Testis (tissue), 5 donors: ENCODE measurements at places on chromosomes 3 and 15. TPM values are rescaled to one million over a fixed set of nuclear protein-coding genes. Genes with fewer than 3 reads are reported as not detected.

- no peaks in the 10 kb centered on the region for H3K4me1 ChIP-seq
- H3K27me3 ChIP-seq: no peaks in the 10 kb centered on the region
- H3K4me3 ChIP-seq: no peak overlapping the region
- H3K27ac ChIP-seq: no peak overlapping the region
- no peaks in the 10 kb centered on the region for H3K36me3 ChIP-seq
- no peak for DNase-seq
Measured at GRCh38 chr3:197204736-197205135, 93.7 kb downstream of the DLG1 start.

The TCAIM gene
- total RNA-seq: 28.3 TPM

DNA sequence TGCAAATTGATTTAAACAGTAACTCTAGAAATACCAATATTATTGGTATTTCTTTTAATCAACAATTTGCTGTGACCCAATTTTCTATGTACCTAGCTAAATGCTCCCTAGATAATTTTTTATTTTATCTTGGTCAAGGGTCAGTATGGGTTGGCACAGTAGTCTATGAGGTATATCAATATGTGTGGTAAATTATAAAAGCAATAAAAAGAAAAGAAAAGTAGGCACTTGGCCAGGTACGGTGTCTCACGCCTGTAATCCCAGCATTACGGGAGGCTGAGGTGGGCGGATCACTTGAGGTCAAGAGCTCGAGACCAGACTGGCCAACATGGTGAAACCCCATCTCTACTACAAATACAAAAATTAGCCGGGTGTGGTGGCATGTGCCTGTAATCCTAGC, 34.0 kb upstream of the STIMATE start:
- no peaks in the 10 kb centered on the region for H3K27me3 ChIP-seq
- no peaks in the 10 kb centered on the region for H3K36me3 ChIP-seq
- H3K27ac ChIP-seq: no peak overlapping the region
- H3K4me3 ChIP-seq: no peak overlapping the region
- no peaks in the 10 kb centered on the region for H3K4me1 ChIP-seq

GRCh38 chr3:7382293-7383010, 521.5 kb downstream of the GRM7 start:
- no peaks in the 10 kb centered on the region for H3K36me3 ChIP-seq
- H3K4me3 ChIP-seq: no peak overlapping the region
- no peaks in the 10 kb centered on the region for H3K27me3 ChIP-seq
- no peak for DNase-seq
- H3K27ac ChIP-seq: no peak overlapping the region
- H3K4me1 ChIP-seq: no peaks in the 10 kb centered on the region

DNA sequence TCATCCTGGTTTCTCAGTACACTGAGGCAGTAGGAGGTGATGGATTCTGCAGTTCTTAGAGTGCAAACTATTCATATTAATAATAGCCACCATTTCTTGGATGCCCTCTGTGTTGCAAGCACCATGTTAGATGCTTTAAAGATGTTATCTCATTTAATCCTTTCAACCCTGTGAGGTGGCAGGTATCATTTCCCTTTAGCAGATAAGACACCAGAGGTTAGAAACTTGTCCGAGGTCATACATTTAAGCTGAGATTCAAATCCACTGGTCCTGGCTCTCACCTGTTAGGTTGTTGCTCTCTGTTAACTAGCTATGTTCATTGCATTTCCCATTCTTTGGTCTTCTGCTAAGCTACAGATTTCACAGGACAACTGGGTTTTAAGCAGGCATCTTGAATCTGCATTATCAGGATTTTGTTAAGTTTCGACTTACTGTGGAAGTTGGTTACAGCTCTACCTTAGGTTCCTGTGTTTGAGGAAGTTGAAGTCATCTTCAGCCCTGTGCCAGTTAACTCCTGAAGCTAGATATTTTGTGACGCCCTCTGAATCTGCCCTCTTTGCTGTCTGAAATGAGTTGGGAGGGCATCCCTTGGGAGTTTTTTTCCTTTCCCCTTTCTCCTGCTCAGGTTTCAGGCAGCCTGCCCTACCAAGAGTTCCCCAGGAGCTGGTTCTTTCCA, 6.4 kb downstream of the PDE8A start:
- H3K27me3 ChIP-seq: no peaks in the 10 kb centered on the region
- H3K36me3 ChIP-seq: no peaks in the 10 kb centered on the region
- no peak overlapping the region for H3K27ac ChIP-seq
- H3K4me3 ChIP-seq: no peak overlapping the region
- peaks cover 25% of the 10 kb centered on the region for H3K4me1 ChIP-seq

GRCh38 chr15:92322566-92323355, 70.9 kb upstream of the ST8SIA2 start:
- H3K36me3 ChIP-seq: no peaks in the 10 kb centered on the region
- H3K27me3 ChIP-seq: no peaks in the 10 kb centered on the region
- no peak overlapping the region for H3K4me3 ChIP-seq
- no peaks in the 10 kb centered on the region for H3K4me1 ChIP-seq

The SOX14 gene
- total RNA-seq: not detected

The C3orf85 gene
- not detected for total RNA-seq

The IGF2BP2 gene
- total RNA-seq: 29.1 TPM

DNA sequence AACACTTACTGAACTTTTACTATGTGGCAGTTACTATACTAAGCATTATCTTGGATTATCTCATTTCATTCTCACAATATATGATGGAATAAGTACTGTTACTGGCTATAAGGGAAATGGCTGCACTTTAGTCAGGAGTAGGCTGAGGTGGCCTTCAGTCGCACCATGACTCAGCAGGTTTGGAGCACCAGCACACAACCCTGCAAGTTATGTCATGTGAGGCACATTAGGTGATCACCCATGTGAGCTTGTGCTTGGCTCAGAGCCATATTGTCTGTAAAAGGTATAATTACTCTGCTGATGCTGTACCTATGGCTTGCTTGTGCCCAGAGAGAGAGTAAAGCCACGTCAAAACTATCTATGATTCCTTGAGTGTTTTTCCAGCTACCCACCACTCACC, 54.1 kb upstream of the TIPARP start:
- no peaks in the 10 kb centered on the region for H3K36me3 ChIP-seq
- H3K4me3 ChIP-seq: no peak overlapping the region
- no peak for DNase-seq
- no peak overlapping the region for H3K27ac ChIP-seq

The THSD4 gene
- 21.5 TPM for total RNA-seq

The GTF2A2 gene
- 120 TPM for total RNA-seq

DNA sequence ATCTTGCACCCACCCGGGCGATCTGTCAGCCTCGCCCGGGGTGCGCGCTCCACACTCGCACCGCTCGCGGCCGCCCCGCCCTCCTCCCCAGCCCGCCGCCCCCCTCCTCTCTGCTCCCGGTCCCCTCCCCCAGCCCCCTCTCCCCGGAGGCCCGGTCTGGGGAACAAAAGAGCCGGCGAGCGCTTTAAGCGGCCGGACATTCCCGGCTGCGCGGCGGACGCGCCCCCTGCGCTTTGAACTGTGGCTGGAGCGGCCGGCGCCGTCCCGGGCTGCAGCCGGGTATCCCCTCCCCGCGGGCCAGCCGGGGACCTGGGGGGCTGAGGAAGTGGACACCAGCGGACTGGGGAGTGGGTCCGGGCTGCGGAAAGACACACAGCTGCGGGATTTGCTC, at the start of gene IGDCC3:
Gene IGDCC3 (minus strand): TSS at position 27 of the 391 bp plus-strand sequence. CDS start 214 bp downstream, outside the sequence.
- DNase-seq: no peak
- H3K27ac ChIP-seq: no peak within 1 kb of the TSS
- H3K36me3 ChIP-seq: no peaks in the 10 kb centered on the region
- peak within 1 kb of the TSS; percentile 50 for H3K4me3 ChIP-seq
- peaks cover 9% of the 10 kb centered on the region for H3K4me1 ChIP-seq

The CCK gene
- 3.7 TPM for total RNA-seq

The GOLGA6D gene
- total RNA-seq: 29.8 TPM

The LDHAL6B gene
- total RNA-seq: 22.6 TPM

The CHL1 gene
- total RNA-seq: 15.4 TPM

DNA sequence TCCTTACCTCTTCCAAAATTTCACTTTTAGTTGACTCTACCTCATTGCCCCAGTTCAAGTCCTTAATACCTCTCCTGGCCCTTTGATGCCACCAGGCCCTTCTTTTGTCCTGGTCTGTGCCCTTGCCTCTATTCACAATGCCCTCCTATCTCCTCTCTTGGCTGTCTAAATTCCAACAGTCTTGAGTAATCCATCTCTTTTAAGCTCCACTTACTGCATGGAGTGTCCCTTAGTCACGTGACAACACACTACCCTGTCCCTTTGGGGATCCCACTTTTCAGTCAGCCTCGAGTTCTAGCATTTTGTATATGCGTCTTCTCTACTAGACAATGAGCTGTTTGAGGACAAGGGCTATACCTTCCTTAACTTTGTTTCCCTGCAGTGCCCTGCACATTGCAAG, 52.7 kb upstream of the SCN5A start:
- no peak overlapping the region for H3K4me3 ChIP-seq
- DNase-seq: no peak
- no peaks in the 10 kb centered on the region for H3K4me1 ChIP-seq
- no peaks in the 10 kb centered on the region for H3K36me3 ChIP-seq

GRCh38 chr15:60297047-60297446, 100.7 kb downstream of the ANXA2 start:
- H3K27me3 ChIP-seq: no peaks in the 10 kb centered on the region
- no peak overlapping the region for H3K4me3 ChIP-seq
- H3K27ac ChIP-seq: no peak overlapping the region

GRCh38 chr3:53243165-53243564, 12.7 kb downstream of the TKT start:
- H3K27me3 ChIP-seq: no peaks in the 10 kb centered on the region
- no peaks in the 10 kb centered on the region for H3K36me3 ChIP-seq
- H3K4me1 ChIP-seq: peaks cover 21% of the 10 kb centered on the region
- no peak overlapping the region for H3K27ac ChIP-seq
- DNase-seq: peak; percentile 25
- no peak overlapping the region for H3K4me3 ChIP-seq

The CD47 gene
- 43.5 TPM for total RNA-seq

The NR1I2 gene
- 0.74 TPM for total RNA-seq

GRCh38 chr15:90620379-90621067, 90.8 kb downstream of the CRTC3 start:
- H3K4me1 ChIP-seq: peaks cover 14% of the 10 kb centered on the region
- no peaks in the 10 kb centered on the region for H3K36me3 ChIP-seq

DNA sequence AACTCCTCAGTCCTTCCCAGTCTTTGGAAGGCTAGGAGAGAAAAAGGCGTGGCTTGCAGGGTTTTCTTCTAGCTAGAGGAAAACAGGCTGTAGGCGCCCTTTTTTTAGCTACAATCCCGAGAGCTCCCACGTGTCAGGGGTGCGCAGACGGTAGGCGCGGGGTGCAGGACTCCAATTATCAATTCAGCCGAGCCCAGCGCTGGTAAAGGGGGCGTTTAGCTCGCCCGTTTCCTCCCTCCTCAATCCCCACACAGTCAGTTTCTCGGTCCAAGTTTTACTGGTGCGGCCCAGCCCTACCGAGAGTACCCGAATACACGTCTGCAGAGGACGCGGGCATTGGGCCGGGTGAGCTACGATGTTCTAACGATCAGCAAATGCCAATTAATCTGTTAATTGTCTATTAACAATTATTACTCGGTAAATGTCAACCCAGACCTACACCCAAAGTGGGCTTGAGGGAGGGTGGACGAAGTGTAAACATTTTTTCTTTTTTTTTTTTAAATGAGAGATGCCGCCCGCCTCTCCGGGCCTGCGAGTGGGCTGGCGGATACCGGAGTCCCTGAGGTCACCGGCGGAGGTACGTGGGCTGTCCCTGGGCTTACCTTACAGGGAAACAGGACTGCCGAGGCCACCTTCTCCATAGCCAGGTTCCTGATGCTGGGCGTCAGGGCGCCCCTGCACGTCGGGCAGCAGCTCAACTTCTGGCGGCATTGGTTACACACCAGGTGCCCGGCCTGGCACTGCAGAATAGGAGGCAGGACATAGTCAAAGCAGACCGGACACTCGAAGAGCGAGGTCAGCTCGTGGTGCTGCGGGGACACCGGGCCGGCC, 923 bp downstream of the SIAH2 start:
- peaks cover 8% of the 10 kb centered on the region for H3K4me1 ChIP-seq
- no peaks in the 10 kb centered on the region for H3K27me3 ChIP-seq
- H3K36me3 ChIP-seq: no peaks in the 10 kb centered on the region
- peak overlapping the region; percentile 89 for H3K27ac ChIP-seq

DNA sequence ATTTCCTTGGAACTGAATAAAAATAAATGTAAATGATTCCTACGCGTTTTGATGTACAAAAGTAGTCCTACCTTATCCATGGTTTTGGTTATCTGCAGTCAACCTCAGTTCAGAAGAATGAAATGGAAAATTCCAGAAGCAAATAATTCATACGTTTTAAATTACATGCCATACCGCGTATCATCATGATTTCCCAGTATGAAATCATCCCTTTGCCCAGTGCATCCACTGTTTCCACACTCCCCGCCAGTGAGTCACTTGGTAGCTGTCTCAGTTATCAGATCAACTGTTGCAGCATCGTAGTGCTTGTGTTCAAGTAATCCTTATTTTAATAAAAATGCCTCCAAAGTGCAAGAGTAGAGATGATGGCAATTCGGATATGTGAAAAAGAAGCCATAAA, 9.1 kb upstream of the MFSD1 start:
- H3K27ac ChIP-seq: no peak overlapping the region
- no peak overlapping the region for H3K4me3 ChIP-seq
- no peaks in the 10 kb centered on the region for H3K27me3 ChIP-seq
- no peaks in the 10 kb centered on the region for H3K4me1 ChIP-seq

DNA sequence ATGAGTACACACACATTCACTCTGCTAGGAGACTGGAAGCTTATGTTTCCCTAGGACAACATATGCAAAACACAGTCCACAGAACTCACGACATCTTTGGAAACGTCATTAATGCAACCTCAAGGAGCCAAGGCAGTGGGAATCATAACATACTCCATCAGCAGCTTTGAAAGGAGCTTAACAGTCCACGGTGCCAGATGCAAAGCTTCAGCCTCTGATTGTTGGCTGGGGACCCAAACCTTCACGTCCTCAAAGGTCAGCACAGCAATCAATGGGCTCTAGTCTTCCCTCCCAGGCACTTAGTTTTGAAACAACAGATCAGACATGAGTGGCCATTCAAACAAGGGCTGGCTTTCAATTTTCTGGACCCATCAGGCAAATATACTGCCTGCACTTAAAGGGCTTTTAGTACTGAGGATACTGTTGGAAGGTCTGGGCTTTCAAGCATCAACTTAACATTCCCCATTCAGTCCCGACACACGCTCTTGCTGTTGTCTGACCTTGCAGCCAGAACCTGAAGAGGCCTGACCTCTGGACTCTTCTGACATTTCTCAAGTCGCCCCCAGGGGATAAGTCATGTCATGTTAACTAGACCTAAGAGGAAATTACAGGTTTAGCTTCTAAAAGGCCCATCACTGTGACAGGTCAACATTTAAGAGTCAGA, 223.0 kb downstream of the PDZRN3 start:
- no peaks in the 10 kb centered on the region for H3K27me3 ChIP-seq
- H3K36me3 ChIP-seq: no peaks in the 10 kb centered on the region
- H3K27ac ChIP-seq: no peak overlapping the region
- DNase-seq: no peak
- H3K4me3 ChIP-seq: no peak overlapping the region
- H3K4me1 ChIP-seq: no peaks in the 10 kb centered on the region
